Karpas-422 (cell line): ENCODE measurements at places on chromosomes 7 and 10. TPM values are rescaled to one million over a fixed set of nuclear protein-coding genes. Genes with fewer than 3 reads are reported as not detected.

Gene PNLIP
- not detected in 2 replicates for total RNA-seq

Gene SUN1
- 39.6 and 62.1 TPM in 2 replicates for total RNA-seq

Gene ATXN7L1
- total RNA-seq = not detected in 2 replicates

Gene TRIM56
- total RNA-seq = 8.1 and 14.0 TPM in 2 replicates

Gene MRPS33
- 25.2 and 26.8 TPM in 2 replicates for total RNA-seq

Gene EBF3
- not detected in 2 replicates for total RNA-seq

Gene TBX20
- not detected in 2 replicates for total RNA-seq

Gene PPP1R9A
- not detected in 2 replicates for total RNA-seq

Gene TMEM270
- not detected in 2 replicates for total RNA-seq

Gene NKX1-2
- total RNA-seq = not detected in 2 replicates

Gene EGFR
- total RNA-seq = not detected in 2 replicates

Gene PLEKHA1
- 1.0 and 7.3 TPM in 2 replicates for total RNA-seq

Gene HYAL4
- not detected in 2 replicates for total RNA-seq

Gene MUC3A
- total RNA-seq = not detected in 2 replicates

Gene PRTFDC1
- total RNA-seq = not detected in 2 replicates

Gene NUDT5
- 73.2 and 96.9 TPM in 2 replicates for total RNA-seq

Gene SYT15B
- 0.11 TPM in 1 of 2 replicates, not detected in the other for total RNA-seq

Gene MSS51
- 2.7 and 5.7 TPM in 2 replicates for total RNA-seq

Gene GPAM
- 164 and 481 TPM in 2 replicates for total RNA-seq

Gene NUTM2D
- 0.19 TPM in 1 of 2 replicates, not detected in the other for total RNA-seq

Gene C10orf53
- total RNA-seq = not detected in 2 replicates

Gene SNX13
- 53.2 and 59.7 TPM in 2 replicates for total RNA-seq

Gene NPFFR1
- total RNA-seq = not detected in 2 replicates

Gene RBP3
- not detected in 2 replicates for total RNA-seq

Gene LRWD1
- total RNA-seq = 15.2 and 24.9 TPM in 2 replicates

Gene KEL
- 0.36 TPM in 1 of 2 replicates, not detected in the other for total RNA-seq

Gene CRPPA
- 0.07 TPM in 1 of 2 replicates, not detected in the other for total RNA-seq

Gene ZNF680
- 18.3 and 73.6 TPM in 2 replicates for total RNA-seq

Gene EPO
- total RNA-seq = not detected in 2 replicates

Gene NUTM2A
- 0.14 and 0.26 TPM in 2 replicates for total RNA-seq

Gene LIPF
- 0.22 TPM in 1 of 2 replicates, not detected in the other for total RNA-seq

Gene CAV2
- 1.2 TPM in 1 of 2 replicates, not detected in the other for total RNA-seq

Gene GCK
- total RNA-seq = not detected in 2 replicates

Gene MMD2
- total RNA-seq = not detected in 2 replicates

Gene ZNF117
- 6.8 and 19.0 TPM in 2 replicates for total RNA-seq

Gene DGKB
- total RNA-seq = not detected in 2 replicates

Gene ELN
- total RNA-seq = not detected in 2 replicates

Gene PAX4
- not detected in 2 replicates for total RNA-seq

Gene RNF133
- total RNA-seq = not detected in 2 replicates

Gene FBXO24
- 1.0 TPM in 1 of 2 replicates, not detected in the other for total RNA-seq

Gene PAPSS2
- not detected in 2 replicates for total RNA-seq

Gene PDE1C
- total RNA-seq = not detected in 2 replicates

Gene NACAD
- total RNA-seq = 0.04 TPM in 1 of 2 replicates, not detected in the other

Gene TMEM184A
- total RNA-seq = not detected in 2 replicates

Gene MYOZ1
- not detected in 2 replicates for total RNA-seq

Gene CPED1
- 0.04 and 1.2 TPM in 2 replicates for total RNA-seq

Gene MYL10
- total RNA-seq = not detected in 2 replicates

Gene FGFR2
- total RNA-seq = not detected in 2 replicates

Gene KCNMA1
- total RNA-seq = 13.2 and 31.3 TPM in 2 replicates

Gene GOLGA7B
- not detected in 2 replicates for total RNA-seq

Gene ZNF365
- total RNA-seq = not detected in 2 replicates

Gene FAM24B
- 11.6 and 16.3 TPM in 2 replicates for total RNA-seq

Gene LLCFC1
- not detected in 2 replicates for total RNA-seq

Gene ZP3
- not detected in 2 replicates for total RNA-seq

Gene EBLN1
- total RNA-seq = not detected in 2 replicates

Gene CEP55
- 14.6 and 16.5 TPM in 2 replicates for total RNA-seq

Gene COL28A1
- 0.69 TPM in 1 of 2 replicates, not detected in the other for total RNA-seq
